Stimulated activated CD8-positive, alpha-beta memory T cell treated with anti-CD3 and anti-CD28 coated beads, Interleukin-7, amount 100 ng/mL, for 1 hour (primary cell): ENCODE measurements at places on chromosomes 12 and 14.
A peak's percentile ranks its signal among the peaks of the same experiment; 100 is the strongest.

GRCh38 chr14:83255727-83256090, 1722.1 kb upstream of the SEL1L start:
- no peak for DNase-seq

DNA sequence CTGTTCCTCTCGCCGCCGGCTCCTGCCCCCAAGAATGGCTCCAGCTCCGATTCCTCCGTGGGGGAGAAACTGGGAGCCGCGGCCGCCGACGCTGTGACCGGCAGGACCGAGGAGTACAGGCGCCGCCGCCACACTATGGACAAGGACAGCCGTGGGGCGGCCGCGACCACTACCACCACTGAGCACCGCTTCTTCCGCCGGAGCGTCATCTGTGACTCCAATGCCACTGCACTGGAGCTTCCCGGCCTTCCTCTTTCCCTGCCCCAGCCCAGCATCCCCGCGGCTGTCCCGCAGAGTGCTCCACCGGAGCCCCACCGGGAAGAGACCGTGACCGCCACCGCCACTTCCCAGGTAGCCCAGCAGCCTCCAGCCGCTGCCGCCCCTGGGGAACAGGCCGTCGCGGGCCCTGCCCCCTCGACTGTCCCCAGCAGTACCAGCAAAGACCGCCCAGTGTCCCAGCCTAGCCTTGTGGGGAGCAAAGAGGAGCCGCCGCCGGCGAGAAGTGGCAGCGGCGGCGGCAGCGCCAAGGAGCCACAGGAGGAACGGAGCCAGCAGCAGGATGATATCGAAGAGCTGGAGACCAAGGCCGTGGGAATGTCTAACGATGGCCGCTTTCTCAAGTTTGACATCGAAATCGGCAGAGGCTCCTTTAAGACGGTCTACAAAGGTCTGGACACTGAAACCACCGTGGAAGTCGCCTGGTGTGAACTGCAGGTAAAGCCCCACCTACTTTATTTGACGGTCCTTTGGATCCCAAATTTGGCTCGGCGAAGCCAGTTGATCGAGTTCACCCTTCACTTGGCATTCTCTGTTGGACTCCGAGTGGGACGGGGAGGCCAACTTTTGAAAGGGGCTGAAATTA, 1.5 kb downstream of the WNK1 start:
- no peak for DNase-seq

GRCh38 chr14:70955543-70956480, 48.6 kb downstream of the PCNX1 start:
- DNase-seq, result peak; percentile 9

DNA sequence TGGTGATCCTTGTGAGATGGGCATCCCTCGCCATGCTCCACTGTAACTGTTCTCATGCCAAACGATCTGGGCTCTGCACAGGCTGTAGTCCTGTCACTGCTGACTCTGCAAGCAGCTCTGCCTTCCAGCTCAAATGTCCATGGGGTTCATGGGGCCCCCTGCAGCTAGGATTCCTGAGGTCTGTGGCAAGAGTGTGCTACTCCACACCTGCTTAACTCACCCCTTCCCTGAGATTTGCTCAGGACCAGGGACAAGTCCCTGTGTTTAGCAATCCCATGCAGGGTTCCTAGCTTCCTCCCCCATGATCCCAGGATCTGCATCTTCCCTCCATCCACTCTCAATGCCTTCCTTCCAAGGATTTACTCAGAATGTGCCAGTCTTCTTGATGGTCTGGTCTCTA, 241.0 kb downstream of the ASCL1 start:
- no peak for DNase-seq

GRCh38 chr14:20792556-20792955, 10.1 kb downstream of the RNASE1 start:
- no peak for DNase-seq

GRCh38 chr14:100443603-100444002, 120.5 kb downstream of the SLC25A47 start:
- DNase-seq, result no peak

GRCh38 chr12:102334765-102335164, 137.1 kb upstream of the PMCH start:
- DNase-seq, result no peak

DNA sequence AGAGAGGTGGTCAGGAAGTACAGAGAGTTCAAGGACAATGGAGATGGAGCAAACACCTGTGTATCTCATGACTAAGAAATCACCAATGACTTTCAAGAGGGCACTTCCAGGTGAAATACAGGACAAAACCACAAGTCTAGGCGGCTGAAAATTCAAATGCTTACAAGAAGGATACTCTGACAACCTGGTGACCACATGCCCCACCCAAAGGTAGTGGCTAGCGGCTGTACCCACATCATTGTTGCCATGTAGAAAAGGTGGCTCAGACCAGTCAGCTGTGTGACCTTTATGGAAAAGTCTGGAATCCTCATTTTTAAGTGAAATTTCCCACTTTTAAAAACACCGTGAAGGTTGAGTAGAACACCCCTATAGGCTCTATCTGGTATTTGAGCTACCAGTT, 48.6 kb upstream of the FRS2 start:
- DNase-seq, result no peak

GRCh38 chr12:64335886-64336466, 54.6 kb downstream of the C12orf56 start:
- DNase-seq, result no peak

GRCh38 chr12:103881261-103881660, 40.2 kb upstream of the NT5DC3 start:
- no peak for DNase-seq

GRCh38 chr14:57274551-57274950, 5.8 kb downstream of the AP5M1 start:
- DNase-seq, result no peak
